ENCODE measurements at places on chromosomes 3 and 15. TPM values are rescaled to one million over a fixed set of nuclear protein-coding genes. Genes with fewer than 3 reads are reported as not detected.
A peak's percentile ranks its signal among the peaks of the same experiment; 100 is the strongest.

GRCh38 chr3:115862099-115862498, 238.8 kb downstream of the GAP43 start:
- DNase-seq = no peak

- peak; percentile 39 for DNase-seq
These were observed 19.1 kb downstream of the KBTBD8 start for GRCh38 chr3:67017211-67017610.

- peak; percentile 91 for DNase-seq
These were observed at the start of gene SLC25A38 for GRCh38 chr3:39383045-39383880. SLC25A38 (plus strand) TSS chr3:39383370; CDS start chr3:39383725, 355 bp downstream.

GRCh38 chr3:170651260-170651845, 65.5 kb upstream of the SLC7A14 start:
- DNase-seq = no peak

Gene CCR9
- total RNA-seq = 0.10 TPM

Gene LRRC2
- total RNA-seq = 13.0 TPM

Gene MAGI1
- total RNA-seq = 62.1 TPM

Gene BMF
- total RNA-seq = 20.1 TPM

Gene TMIE
- total RNA-seq = not detected

Gene EFCAB12
- total RNA-seq = not detected

All from tongue (tissue), 3 donors.